ENCODE measurements at places on chromosomes 12 and 14.

GRCh38 chr12:93434256-93434865 is 7.4 kb downstream of the UBE2N start:
- DNase-seq = no peak

- DNase-seq = no peak
Observed at GRCh38 chr12:40315375-40315774, 90.6 kb downstream of the LRRK2 start.

DNA sequence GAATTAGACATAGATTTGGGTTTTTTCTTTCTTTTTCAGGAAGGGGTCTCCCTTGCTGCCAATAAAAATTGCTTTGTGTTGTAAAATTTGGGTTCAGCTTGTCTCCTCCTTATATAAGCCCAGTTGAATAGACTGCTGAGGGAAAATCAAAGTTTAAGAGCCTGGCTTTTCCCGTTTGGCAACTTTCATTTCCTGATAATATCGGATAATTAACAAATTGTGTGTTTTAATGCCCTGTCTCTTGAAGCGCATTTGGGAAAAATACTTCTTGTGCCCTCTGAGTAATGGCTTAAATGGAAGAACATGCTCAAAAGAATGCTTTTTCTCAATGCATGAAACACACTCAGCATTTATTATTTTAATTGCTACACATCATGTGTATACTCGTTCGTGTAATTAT is 198.0 kb upstream of the DCN start:
- DNase-seq = no peak

- DNase-seq = no peak
Observed at GRCh38 chr12:1842183-1842904, 22.0 kb downstream of the LRTM2 start.

DNA sequence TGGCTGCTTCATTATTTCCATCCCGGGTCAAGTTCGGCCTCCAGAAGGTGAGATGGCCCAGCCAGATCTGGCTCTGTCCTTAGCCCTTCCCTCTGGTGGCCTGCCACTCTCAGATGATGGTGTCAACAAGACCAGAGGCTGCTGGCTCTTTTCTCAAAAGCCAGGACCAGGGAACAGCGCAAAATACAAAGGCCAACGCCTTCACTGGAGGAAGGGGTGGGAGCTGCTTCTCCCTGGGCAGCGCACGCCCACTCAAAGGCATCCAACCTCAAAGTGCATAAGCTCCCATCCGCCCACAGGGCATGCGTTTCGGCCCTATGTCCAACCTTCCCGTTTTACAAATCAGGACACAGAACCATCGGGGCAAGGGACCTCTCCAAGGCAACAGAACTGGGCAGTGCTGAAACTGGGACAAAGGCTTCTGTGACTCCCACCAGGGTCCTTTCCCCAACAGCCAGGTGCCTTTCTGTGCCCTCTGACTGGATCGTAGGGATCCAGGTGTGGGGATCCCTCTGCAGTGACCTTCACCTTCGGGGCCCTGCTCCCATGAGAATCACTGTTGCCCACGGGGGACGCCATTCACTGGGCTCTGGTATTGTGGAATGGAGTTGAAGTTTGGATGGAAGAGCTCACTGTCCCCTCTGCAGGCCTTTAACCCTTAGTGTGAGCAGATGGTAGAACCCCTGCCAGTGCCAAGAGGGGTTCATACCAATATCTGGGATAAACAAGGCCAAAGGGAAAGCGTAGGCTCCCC is 76.8 kb downstream of the NINJ2 start:
- DNase-seq = no peak

DNA sequence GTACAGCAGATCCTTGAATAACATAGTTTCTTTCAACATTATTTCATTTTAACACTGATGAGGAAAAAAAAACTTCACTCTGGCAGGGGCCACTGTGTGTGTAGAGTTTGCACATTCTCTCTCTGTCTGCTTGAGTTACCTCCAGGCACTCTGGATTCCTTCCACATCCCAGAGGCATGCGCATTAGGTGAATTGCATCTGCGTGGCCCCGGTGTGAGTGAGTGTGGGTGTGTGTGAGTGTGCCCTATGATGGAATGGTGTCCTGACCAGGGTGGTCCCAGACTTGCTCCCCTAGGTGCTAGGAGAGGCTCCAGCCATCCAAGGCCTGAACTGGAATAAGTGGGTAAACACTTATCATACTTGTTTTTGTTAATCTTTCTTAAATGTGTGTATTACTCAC is 90.6 kb upstream of the LRIG3 start:
- DNase-seq = no peak

DNA sequence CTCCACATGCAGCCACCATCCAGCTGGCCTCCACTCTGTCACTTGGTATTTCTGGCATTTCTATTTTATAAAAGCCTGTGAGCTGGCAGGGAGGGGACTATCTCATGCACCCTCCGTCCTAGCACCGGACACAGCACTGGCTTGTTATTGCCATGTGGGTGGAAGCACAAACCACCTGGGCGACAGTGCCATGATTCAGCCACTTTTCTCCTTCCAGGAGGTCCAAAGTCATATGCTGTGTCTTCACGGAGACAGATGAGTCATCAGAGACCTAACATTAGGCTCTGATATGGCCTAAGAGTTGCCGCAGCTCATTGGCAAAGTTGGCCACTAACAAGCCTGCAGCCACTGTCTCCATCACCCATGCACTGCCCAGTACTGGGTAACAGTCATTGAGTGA is 1123.0 kb downstream of the VRK1 start:
- DNase-seq = no peak

GRCh38 chr14:90387206-90387760 is 9.5 kb upstream of the CALM1 start:
- DNase-seq = no peak

GRCh38 chr12:104682790-104683279 is 226.1 kb downstream of the CHST11 start:
- no peak for DNase-seq

DNA sequence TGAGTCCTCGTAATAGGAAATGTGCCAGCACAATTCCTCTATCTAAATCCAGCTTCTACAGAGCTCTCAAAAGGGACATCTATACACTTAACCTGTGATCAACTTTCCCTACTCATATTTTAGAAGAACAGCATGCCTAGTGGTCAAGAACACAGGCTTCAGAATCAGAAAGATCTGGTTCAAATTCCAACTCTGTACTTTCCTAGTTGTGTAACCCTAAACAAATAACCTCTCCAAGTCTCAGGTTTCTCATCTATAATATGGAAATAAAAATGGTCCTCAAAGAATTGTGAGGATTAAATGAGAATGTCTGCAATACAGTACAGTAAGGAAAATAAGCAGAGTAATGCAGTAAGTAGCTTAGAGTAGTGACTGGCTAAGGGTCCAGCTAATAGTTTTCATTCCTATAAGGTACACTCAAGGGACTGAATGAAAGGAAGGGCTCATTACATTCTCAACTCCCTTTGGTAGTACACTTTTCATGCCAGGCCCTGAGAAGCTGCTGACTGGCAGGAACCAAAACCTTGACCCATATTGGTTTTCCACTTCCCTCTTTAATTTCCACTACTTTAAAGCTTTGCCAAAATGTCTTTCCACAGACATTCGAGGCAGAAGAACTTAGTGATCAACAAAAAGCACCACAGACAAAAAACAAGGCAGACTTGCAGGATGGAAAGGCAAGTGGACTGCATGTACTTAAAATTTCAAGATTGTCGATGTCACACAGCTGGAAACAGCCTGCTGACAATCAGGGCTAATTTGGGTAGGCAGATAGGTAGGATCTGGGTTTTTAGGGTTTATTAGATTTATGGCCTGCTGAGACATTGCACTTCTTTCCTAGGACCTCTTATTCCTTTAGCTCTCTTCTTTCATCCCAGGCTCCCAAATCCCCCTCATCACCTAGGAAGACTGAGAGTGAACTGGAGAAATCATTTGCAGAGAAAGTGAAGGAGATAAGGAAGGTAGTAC is 4.3 kb downstream of the CCDC196 start:
- no peak for DNase-seq

DNA sequence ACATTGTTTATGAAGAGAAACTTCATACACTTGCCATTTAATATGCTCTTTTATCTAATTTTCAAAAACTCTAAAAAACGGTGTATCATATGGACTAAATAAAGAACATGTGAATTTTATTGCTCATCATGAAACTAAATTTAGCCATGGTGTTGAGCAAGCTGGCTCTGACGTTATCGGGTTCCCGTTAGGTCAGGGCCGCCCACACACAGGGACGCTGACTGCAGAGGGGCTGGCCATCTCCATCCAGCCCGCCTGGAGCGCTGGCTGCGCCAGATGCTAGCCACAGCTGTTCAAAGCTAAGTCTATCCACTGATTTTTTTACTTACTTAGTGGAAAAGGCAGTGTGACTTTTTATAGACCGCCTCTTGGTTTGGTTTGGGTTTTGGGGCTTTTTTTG is 36.5 kb upstream of the DYNC1H1 start:
- DNase-seq = peak; percentile 71

GRCh38 chr12:46752396-46752795 is 73.4 kb downstream of the SLC38A4 start:
- DNase-seq = peak; percentile 5

DNA sequence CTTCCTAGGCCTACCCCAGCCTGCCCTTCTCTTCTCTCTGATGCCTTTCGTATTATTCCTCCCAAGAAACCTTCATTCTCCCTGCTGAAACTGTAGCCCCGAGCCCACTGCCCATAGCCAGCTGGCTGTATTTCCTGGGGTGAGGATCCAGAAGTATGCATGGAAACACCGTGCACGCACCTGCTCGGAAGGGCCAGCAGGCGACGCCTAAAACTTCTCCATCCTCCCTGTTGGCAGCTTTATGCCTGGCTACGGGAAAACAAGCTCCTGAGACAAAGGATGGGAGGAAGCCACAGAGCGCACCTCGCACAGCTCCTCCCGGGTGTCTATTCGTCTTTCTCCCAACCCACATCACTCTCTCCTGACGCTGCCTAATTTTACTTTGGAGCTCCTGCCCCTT is 69.0 kb upstream of the CAPRIN2 start:
- DNase-seq = no peak

DNA sequence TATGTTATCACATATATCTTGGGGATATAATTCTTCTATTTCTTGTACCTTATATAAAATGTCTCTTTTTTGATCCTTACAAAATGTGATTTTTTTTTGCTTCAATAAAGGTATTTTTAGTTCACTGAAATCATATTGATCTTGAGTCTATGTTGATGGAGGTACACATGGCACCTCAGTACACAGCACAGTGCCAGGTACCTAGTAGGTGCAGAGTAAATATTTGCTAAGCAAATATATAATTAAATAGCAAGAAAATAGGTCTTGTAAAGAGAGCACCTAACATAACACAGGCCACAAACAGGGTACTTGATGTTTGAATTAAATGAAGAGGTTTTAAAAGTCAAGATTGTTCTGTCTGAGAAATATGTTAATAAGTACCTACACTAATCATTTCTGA is 69.7 kb downstream of the CIT start:
- no peak for DNase-seq

DNA sequence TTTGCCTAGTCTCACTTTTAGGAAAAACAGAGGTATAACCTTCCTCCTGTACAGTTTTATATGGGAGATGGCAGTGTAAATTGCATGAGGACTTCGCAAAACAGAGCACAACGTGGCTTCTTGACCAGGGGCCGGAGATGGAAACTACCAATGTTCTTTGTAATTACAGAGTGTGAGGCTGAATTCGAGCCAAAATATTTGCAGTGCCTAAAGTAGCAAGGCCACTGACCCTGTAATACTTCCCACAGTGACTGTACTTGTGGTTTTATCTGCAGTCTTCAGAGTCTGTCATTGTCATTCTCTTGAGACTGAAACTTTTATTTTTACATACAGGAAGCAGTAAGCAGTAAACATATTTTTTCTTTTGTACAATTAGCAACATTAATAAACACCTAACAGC is 98.9 kb downstream of the RERG start:
- DNase-seq = peak; percentile 70

DNA sequence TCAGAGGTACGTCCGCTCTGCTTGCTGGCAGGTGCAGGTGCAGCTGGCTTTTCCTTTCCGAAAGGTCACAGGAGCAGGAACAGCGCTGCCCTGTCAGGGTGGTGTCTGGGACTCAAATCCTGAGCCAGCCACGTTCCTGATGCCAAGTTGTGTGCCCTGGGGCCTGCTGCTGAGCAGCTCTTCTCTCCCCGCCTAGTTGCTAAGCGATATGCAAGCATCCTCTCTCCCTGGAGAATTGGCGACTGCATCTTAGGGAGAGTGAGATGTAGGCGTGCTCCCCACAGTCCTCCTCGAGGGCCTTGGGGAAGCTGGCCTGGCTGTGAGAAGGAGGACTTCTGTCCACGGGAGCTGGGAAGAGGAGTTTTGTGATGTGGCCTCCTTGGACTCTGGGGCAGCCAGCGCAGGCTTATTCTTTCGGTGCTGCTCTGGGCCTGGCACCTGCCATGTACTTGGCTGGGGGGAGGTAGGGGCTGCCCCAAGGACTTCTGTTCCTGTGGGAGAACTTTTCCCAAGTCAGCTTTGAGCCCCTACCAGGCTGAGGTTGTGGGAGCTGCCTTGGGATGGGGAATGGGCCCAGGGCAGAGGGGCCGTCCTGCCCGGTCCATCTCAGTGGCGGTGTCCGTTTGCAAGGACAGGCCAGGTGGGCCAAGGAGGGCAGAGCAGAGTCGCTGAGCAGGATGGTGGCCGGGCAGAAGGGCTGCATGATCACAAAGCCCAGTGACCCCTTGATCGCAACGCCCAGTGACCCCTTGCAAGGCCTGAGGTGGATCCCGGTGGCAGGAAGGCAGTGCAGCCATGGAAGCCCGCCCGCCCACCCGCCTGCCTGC is 183.5 kb downstream of the ADGRD1 start:
- no peak for DNase-seq

DNA sequence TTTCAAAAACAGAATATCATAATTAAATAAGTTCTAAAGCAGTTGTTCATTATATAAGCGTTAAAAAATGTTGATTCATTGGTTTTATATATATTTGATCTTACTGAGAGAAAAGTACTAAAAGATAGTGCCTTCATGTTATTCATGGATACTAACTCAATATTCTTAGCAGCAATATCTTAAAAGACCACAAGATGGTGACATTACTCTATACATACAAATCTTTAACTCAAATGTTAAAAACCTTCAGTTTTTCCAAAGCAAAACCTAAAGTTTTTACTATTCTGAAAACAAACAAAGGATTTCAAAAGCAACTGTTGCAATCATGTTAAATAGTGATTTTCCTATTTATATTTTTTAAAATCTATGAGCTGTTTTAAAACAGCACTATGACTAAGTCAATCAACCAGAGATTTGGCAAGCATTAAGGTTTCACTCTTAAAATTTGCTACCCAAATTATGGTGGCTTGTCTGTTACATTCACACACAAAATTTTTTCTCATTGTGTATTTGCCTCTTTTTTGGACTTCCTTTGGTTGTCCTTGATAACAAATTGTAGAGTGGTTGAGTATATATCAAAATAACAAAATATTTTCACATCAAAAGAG is 50.1 kb upstream of the RERGL start:
- peak; percentile 81 for DNase-seq

GRCh38 chr14:77181603-77182437 is at the start of gene TMEM63C:
TSS of gene TMEM63C (plus strand) at chr14:77181798. CDS start at chr14:77218814, 37,016 bp downstream.
- DNase-seq = peak; percentile 68

- no peak for DNase-seq
Observed at GRCh38 chr14:51053157-51053556, 41.7 kb downstream of the TRIM9 start.

GRCh38 chr14:92475451-92476187 is 38.0 kb upstream of the RIN3 start:
- DNase-seq = no peak

- no peak for DNase-seq
Observed at GRCh38 chr12:76177821-76178220, 93.3 kb upstream of the NAP1L1 start.

- peak; percentile 23 for DNase-seq
Observed at GRCh38 chr12:26113181-26113654, 11.6 kb downstream of the BHLHE41 start.

- no peak for DNase-seq
Observed at GRCh38 chr14:93731753-93732152, 56.5 kb downstream of the PRIMA1 start.
